ENCODE measurements at places on chromosomes 3 and 15.
A peak's percentile ranks its signal among the peaks of the same experiment; 100 is the strongest.

DNA sequence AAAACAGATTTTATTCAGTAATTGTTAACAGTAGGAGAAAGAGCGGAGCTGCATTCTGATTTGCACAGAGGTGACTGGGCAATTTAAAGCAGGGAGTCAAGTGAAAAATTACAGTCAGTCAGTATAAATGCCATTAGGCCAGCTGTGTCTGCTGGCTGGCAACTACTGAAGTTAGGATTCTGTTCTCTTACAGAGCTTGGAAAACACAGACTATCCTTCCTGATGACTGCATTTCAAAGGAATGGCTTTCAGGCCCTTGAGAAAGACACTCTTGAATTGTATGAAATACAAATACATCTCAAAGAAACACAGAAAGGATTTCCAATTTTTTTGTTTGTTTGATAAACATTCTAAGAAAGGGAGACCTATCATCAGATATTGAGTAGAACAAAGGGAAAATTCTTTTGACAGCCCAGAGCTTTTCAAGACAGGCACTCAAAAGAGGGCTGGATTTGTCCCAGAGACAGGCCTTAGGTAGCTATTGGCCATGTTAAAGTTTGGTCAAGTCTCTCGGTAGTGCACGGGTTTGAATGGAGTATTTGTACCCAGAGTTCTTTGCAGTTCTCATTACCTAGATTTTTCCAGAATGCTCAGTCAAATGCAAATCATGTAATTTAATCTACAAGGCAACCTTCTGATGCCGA, 551.2 kb upstream of the CCDC54 start:
- DNase-seq: no peak

DNA sequence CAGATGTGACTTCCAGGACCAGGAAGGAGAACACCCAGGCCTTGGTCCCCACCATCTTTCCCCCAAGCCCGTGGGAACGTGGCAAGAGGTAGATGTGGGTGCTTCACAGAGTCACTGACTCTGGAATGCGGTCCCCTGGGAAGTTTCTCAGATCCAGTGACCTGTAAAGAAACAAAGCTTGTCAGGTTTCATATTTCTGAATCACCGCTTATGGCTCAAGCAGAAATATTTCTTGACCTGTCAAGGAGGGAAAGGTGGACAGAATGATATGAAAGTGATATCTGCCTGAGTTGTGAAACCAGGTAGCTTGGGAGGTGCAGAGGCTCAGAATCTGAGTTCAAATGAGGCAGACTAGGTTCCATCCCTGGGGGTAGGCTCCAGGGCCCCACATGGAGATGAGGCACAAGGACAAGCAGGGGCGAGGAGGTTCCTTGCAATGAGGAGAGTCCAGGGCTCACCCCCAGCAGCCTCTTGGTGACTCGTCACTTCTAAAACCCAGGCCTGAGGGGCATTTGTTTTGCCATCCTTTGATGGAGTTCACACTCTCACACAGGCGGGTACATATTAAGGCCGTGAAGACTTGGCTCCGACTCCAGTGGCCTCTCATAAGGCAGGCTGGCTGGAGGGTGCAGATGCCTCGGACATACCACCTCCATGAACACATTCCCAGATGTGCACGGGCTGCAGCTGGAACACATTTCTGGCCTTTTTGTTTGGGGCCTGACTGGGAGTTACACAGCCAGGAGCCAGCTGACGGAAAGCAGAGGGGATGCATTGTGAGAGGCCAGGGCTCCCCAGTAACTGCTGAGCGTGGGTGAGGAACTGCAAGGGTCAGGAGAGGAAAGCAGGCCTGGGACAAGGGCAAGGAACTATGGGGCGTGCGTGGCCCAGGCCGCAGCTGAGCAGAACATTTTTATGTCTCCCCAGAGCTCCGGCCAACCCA, 1.3 kb downstream of the CILP start:
- no peak for DNase-seq

DNA sequence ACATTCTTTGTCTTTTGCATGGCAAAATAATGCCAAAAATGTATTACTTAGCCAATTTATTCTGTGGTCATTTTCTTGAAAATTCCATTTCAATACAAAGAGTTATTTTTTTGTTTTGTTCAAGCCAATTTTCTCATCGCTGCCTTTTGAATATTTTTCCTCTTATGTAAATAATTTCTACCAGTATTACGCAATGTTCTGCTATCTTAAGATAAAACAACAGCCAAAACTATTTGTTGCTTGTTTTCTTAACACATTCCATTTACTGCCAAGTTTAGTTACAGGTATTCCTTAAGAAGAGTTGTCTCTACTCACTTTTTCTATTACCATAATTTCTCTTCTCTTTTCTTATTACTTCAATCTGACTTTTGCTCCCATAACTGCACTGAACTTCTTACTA, 163.1 kb downstream of the ROBO1 start:
- DNase-seq: no peak

DNA sequence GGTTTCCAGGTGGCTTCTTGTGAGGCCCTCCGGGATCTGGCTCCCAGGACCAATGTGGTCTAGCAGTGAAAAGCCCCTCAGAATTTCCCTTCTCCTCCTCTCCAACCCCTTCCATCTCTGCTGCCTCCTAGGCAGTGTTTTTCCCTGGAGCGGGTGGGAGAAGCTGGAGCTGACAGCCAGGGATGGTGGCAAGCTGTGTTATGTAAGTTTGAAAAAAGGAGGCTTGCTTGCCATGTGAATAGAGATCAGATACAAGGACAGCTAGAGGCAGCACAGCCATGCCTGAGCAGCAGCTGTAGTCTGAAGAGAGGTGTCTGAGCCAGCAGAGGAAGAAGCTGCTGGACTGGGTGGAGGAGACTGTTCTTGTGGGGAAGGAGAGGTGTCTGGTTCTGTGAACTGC, 20.6 kb downstream of the SNAPC5 start:
- DNase-seq: no peak

GRCh38 chr3:182787302-182788036, 5.8 kb upstream of the ATP11B start:
- no peak for DNase-seq

GRCh38 chr15:78623786-78624497, 3.1 kb upstream of the CHRNA3 start:
- DNase-seq: no peak

GRCh38 chr3:112973325-112974177, 1.4 kb downstream of the CD200R1 start:
- peak; percentile 69 for DNase-seq

- DNase-seq: no peak
Observed at GRCh38 chr15:41879321-41879845, 14.5 kb downstream of the SPTBN5 start.

GRCh38 chr3:181056136-181056732, 66.7 kb upstream of the DNAJC19 start:
- no peak for DNase-seq

DNA sequence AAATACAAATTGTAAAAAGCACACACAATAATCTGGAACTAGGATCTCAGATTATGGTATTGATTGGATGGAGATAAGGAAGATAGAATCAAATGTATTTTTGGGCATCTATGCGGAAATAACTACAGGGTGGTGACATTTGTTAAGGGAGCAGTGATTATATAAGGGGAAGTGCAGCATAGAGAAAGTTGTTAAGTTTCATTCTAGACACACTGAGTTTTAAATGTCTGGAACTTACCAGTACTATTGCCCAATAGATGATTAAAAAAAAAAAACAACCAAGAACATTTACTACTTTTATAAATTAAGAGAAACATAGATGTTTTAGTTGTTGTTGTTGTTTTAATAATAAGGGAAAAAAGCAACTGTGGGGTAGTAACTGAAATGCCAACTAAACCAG, 32.1 kb upstream of the C3orf38 start:
- peak; percentile 52 for DNase-seq

GRCh38 chr3:194323785-194324735, 27.1 kb downstream of the CPN2 start:
- DNase-seq: peak; percentile 39

DNA sequence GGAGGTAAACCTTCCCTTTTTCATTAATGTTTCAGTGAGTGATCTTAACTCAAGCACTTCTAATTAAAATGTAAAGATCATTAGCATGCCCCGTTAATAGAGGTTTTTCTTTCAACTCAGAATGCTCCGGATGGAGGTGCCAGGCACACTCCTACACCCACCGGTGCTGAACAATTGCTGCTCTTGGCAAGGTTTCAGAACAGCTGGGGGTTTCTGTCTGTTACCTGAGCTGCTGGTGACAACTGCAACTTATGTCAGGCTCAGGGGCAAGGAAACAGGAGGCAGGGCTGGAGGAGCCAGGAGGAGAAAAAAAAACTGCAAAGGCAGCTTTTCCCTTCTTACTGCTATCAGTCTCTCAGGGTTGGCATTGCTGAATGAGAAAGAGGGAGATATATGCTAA, 250.1 kb downstream of the DIPK2A start:
- DNase-seq: no peak

DNA sequence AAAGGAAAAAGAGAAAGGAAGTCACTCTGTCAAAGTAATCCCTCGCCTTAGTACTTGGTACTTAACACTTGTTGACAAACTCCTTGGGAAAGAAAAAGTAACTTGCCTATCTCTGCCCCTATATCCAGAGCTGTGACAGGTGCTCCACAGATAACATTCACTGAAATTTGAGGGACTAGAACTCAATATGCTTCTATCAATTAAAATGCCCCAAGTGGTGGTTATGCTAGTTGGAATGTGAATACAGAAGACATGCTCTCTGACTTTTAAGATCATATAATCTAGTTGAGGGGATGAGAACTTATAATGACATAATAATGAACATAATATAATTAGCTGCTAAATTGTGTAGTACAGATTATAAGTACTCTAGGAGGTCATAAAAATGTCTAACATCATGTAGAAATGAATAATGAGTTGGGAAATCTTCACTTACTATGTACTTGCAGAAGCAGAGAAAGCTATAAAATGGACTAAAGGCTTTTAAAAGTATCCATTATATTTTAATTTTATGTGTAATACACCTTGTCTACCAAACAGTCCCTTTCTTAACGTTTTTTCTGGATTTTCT, 153.1 kb upstream of the CCDC54 start:
- DNase-seq: no peak

DNA sequence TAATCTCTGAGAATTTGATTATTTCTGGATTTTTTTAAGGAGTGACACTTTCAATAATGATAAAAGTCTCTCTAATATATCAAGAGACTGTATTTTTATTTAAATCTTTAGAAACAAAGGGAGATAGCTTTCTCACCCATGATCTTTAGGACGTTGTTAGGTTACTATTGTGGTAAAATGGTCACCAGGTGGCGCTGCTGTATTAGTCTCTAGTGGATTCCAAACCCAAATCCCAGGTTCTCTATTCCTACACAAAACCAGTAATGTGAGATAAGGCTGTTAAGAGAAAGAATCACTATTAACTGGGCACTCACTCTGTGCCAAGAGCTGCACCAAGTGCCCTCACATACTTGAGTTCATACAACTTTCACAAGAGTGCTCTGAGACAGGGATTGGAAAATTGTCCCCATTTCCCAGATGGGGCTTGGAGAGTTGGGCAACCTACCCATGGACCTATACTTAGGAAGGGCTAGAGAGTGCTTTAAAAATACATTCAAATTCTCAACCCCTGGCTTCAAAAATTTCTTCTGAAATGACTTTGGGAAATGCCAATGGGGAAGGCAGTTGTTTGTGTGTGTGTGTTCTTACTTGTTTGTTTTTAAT, 593.4 kb upstream of the TGFBR2 start:
- DNase-seq: peak; percentile 82

GRCh38 chr3:151916781-151917180, 43.3 kb downstream of the SUCNR1 start:
- DNase-seq: no peak

DNA sequence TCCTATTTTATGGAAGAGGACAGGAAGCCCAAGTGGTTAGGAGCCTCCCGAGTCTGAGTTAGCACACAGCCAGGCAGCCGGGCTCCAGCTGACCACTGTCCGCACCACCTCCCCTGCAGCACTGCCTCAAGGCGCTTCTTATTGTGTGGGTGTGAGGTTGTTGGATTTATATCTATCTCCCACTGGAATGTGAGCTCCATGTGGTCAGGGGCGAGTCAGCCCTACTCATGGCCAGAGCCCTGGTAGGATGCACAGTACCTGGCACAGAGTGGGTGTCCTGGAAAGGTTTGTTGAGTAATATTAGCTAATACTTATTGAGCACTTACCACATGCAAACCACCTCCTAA, 9.7 kb upstream of the FBLN2 start:
- no peak for DNase-seq

DNA sequence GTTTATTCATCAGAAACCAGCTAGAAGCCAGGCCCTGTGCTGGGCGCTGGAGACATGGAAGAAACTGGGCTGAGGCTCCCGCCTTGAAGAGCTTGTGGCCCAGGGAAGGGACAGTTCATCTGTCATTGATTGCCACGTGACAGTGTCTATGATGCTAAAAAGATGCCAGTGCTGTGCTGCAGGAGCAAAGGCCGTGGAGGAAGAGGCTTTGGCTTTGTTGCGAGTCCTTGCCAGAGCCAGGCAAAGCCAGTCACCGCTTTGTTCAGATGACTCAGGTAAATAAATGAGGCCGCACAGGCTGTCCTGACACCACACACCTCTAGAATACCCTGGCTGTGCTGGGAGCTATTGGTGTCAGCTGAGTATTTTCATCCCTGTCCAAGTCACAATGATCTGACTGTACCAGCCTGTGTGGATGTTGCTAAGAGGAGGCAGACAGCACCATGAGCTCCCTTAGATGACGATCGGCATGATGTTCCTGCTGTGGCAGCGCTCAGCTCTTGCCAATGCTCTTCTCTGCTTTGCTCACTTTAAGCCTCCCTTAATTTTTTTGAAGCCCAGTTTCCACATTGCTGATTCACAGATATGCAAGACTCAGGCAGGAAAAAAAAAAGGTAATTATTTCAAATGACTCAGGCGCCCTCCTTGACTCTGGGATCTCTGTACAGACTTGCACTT, 77.5 kb downstream of the CCNL1 start:
- DNase-seq: no peak

DNA sequence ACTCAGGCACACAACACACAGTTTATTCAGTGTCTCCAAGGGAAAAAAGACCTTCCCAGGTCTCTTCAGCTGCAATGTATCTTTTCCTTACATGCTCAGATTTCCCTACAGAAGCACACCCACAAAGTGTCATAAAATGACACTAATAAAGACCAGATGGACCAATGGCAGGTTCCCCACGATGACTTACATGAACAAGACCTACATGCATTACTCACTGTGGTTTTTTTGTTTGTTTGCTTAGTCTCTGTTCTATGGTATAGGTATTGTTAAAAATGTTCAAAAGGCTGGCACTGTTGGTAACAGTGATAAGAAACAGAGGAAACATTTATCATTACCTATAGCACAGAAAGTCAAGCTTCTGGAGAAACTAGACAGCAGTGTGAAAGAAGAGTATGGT, 318.2 kb upstream of the TMCO5A start:
- DNase-seq: no peak

DNA sequence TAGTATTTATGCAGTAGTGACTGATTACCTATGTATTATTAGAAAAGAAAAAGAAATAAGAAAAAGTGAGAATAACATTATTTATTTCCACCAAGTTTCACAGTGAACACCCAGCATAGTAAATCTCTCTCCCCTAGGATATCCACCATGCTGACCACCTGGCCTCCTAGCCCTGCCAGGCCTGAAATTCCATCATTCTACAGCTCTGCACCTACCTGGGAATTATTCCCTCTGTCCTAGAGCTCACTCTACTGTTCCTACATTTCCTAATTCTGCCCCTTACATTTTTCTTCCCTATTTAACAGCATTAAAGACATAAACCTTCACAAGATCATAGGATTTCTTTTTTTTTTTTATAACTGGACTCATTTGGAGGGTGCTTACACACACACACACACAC, 525.3 kb upstream of the PPP2R3A start:
- DNase-seq: no peak

GRCh38 chr3:156311431-156311830, 191.1 kb downstream of the KCNAB1 start:
- no peak for DNase-seq

Data from suppressor macrophage treated with lipopolysaccharide for 4 hours (primary cell).